ENCODE measurements at places on chromosomes 4 and X. TPM values are rescaled to one million over a fixed set of nuclear protein-coding genes. Genes with fewer than 3 reads are reported as not detected.

- H3K36me3 ChIP-seq = no peaks in the 10 kb centered on the region
- H3K27me3 ChIP-seq = no peaks in the 10 kb centered on the region
- DNase-seq = no peak
These were observed 197.2 kb upstream of the NPY2R start for GRCh38 chr4:155011163-155011780.

- no peaks in the 10 kb centered on the region for H3K36me3 ChIP-seq
- DNase-seq = no peak
- H3K27me3 ChIP-seq = no peaks in the 10 kb centered on the region
- H3K4me1 ChIP-seq = peaks cover 13% of the 10 kb centered on the region
These were observed 26.5 kb downstream of the SPARCL1 start for GRCh38 chr4:87502580-87503238.

The DDIT4L gene
- polyA plus RNA-seq = 14.2 TPM

The PABPC4L gene
- polyA plus RNA-seq = 0.96 TPM

DNA sequence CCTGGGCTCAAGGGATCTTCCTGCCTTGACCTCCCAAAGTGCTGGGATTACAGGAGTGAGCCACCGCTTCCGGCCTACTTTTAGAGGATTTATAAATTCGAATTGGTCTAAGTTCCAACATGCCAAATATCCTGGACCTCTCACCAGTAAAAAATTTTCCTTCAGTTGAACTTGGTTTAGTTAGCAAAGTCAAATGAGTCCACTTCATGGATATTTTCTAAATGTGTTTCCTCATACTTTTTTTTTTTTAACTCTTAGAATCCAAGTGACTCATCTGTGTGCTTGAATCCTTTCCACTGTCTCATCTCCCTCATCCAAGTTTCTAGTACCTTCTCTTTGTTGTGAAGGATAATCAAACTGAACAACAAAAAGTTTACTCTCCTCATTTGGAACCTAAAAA lies 49.7 kb downstream of the RBM47 start:
- no peak overlapping the region for H3K4me3 ChIP-seq
- DNase-seq = peak; percentile 95
- H3K36me3 ChIP-seq = no peaks in the 10 kb centered on the region
- H3K4me1 ChIP-seq = no peaks in the 10 kb centered on the region

- H3K27me3 ChIP-seq = no peaks in the 10 kb centered on the region
- no peaks in the 10 kb centered on the region for H3K36me3 ChIP-seq
- H3K4me1 ChIP-seq = peaks cover 4% of the 10 kb centered on the region
- H3K4me3 ChIP-seq = no peak overlapping the region
- no peak overlapping the region for H3K27ac ChIP-seq
These were observed 34.5 kb upstream of the SCRG1 start for GRCh38 chr4:173433447-173433846.

The DCTD gene
- 182 TPM for polyA plus RNA-seq

DNA sequence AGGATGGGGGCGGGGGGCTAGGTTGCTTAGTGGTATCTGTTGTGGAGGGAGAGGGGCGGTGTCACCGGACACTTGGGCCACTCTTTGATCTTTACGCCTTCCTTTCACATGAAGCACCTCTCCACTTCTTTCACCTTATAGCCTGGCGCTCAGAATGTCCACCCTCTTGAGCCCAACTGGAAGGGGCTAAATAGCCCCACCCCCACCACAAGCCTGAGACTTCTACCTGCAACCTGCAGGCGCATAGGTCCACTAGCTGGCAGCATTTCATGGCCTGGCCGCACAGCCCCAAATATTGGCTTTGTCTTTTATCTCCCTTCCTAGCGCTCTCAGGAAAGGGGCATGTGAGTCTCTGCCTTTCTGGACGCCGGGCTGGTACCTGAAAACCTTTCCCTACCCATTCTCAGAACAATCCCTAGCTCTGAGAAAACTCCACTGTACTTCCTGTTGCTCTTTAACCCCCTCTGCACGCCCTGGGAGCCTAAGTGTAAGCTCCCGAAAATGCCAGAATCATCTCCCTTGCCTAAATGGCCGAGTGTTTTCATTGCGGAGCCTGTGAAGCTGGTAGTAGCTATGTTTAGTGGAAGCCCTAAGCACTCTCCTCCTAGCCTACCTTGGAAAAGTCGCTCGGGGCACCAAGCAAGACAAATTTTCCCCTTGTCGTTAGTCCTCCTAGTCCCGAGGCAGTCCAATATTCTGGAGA lies 1.2 kb upstream of the TRPC5 start:
- H3K27ac ChIP-seq = no peak overlapping the region
- H3K27me3 ChIP-seq = peaks cover 14% of the 10 kb centered on the region
- DNase-seq = no peak
- no peaks in the 10 kb centered on the region for H3K4me1 ChIP-seq
- no peak overlapping the region for H3K4me3 ChIP-seq
- H3K36me3 ChIP-seq = no peaks in the 10 kb centered on the region

DNA sequence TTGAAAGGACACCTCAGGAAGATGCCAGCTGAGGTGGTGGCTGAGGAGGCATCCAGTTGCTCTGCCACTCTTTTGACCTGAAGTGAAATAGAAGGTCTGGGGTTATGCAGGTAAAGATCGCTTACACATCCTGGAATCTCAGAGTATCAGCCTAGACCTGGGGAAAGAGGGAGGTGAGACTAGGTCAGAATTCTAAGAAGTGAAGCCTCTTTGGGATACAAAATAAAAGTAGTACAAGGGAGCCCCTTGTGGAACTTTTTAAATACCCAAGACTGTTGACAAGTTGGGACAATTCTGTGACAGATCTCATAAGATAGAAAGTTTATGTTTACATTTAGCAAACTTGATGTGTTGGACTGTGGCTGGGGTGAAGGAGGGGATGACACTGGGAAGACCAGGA lies 263.1 kb downstream of the SPRY1 start:
- DNase-seq = no peak
- no peaks in the 10 kb centered on the region for H3K4me1 ChIP-seq
- H3K36me3 ChIP-seq = no peaks in the 10 kb centered on the region
- H3K4me3 ChIP-seq = no peak overlapping the region
- no peaks in the 10 kb centered on the region for H3K27me3 ChIP-seq
- H3K27ac ChIP-seq = no peak overlapping the region

- no peaks in the 10 kb centered on the region for H3K27me3 ChIP-seq
- no peaks in the 10 kb centered on the region for H3K36me3 ChIP-seq
These were observed 126.1 kb downstream of the ARHGEF9 start for GRCh38 chrX:63658920-63659319.

DNA sequence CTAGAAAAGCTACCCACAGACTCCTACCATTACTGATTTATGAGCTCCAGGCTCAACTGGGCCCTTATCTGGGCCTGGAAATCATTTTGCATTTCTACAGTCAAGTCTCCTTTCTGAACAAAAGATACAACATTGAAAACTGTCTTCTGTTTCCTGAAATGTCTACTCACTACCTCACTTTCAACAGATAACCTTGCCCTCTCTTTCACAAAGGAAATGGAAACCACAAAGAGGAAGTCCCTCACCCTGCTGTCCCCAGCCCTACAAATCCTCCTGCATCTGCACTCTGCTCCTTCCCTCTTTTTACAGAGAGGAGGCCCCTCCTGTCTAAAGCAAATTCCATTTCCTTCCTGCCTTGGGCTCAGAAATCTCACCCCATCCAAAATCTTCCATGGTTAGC lies 24.8 kb upstream of the CYBB start:
- H3K4me3 ChIP-seq = no peak overlapping the region
- H3K27me3 ChIP-seq = no peaks in the 10 kb centered on the region
- DNase-seq = no peak
- H3K36me3 ChIP-seq = no peaks in the 10 kb centered on the region
- no peak overlapping the region for H3K27ac ChIP-seq

The RTL5 gene
- polyA plus RNA-seq = 4.2 TPM

- no peak for DNase-seq
- no peaks in the 10 kb centered on the region for H3K27me3 ChIP-seq
- H3K27ac ChIP-seq = no peak overlapping the region
- H3K36me3 ChIP-seq = no peaks in the 10 kb centered on the region
- no peaks in the 10 kb centered on the region for H3K4me1 ChIP-seq
These were observed 26.5 kb upstream of the SORCS2 start for GRCh38 chr4:7165874-7166201.

DNA sequence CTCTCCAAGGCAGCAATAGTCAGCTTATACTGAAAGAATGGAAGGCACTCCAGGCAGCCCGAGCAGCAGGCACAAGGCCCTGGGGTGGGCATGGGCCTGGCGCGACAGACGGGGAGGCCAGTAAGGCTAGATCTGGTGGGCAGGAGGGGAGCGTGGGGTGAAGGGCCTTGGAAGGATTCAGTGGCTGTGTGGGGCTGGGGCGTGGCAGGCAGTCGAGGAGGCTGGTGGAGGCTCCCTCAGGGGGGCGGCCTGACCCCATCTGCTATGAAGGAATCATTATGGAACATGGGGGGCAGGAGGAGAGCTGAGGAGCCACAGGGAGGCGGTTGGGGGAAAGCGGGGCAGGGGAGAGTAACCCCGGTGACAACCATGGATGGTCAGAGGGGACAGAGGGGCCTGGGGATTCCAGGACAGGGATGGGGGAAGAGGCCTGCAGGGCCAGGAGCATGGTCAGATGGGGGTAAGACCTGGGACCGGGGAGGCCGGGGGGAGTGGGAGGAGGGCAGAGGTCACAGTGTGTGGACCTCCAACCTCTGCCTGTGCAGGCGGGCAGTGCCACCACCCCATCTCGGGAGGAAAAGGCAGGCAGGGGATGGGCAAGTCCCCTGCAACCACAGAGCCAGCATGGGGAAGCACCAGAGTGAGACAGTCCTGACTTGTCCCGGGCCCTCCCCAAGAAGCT lies 70.3 kb downstream of the ACOX3 start:
- H3K4me3 ChIP-seq = no peak overlapping the region
- H3K27ac ChIP-seq = no peak overlapping the region
- H3K4me1 ChIP-seq = no peaks in the 10 kb centered on the region
- DNase-seq = no peak

DNA sequence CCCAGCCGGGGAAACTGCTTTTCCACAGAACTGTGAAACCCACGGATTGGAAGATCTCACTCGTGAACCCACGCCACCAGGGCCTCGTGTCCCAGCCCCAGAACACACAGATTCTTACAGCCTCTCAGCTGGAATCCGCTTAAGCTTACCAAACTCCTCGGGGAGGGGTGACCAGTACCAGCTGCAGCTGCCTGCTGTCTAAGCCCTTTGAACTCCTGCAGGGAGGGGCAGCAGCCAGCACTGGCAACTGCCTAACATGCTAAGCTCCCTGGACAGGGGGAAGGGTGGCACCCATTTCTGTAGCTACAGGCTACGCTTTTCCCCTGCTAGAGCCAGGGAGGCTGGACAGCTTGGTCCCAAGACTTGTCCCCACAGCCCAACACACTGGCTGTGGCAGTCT lies 38.4 kb downstream of the TBL1X start:
- no peak for DNase-seq
- H3K36me3 ChIP-seq = no peaks in the 10 kb centered on the region

DNA sequence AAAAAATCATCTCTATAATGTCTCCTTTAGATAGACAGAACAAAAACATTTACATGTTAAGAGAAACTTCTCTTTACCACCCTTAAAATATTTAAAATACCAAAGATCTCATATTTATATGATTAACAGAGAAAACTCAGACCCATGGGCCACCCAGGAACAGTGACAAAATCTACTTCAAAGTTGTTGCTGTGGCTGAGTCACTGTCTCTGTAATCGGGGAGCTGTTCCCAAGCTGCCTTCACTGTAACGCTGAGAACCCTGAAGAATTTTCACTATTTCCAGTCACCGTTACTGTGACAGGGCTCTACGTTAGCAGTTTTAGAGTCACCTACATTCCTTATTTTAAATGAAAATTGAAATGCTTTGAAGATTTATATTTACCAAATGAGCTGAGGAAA lies 9.0 kb upstream of the DAPP1 start:
- H3K27me3 ChIP-seq = no peaks in the 10 kb centered on the region
- H3K4me1 ChIP-seq = no peaks in the 10 kb centered on the region
- no peaks in the 10 kb centered on the region for H3K36me3 ChIP-seq
- no peak overlapping the region for H3K4me3 ChIP-seq
- H3K27ac ChIP-seq = no peak overlapping the region

DNA sequence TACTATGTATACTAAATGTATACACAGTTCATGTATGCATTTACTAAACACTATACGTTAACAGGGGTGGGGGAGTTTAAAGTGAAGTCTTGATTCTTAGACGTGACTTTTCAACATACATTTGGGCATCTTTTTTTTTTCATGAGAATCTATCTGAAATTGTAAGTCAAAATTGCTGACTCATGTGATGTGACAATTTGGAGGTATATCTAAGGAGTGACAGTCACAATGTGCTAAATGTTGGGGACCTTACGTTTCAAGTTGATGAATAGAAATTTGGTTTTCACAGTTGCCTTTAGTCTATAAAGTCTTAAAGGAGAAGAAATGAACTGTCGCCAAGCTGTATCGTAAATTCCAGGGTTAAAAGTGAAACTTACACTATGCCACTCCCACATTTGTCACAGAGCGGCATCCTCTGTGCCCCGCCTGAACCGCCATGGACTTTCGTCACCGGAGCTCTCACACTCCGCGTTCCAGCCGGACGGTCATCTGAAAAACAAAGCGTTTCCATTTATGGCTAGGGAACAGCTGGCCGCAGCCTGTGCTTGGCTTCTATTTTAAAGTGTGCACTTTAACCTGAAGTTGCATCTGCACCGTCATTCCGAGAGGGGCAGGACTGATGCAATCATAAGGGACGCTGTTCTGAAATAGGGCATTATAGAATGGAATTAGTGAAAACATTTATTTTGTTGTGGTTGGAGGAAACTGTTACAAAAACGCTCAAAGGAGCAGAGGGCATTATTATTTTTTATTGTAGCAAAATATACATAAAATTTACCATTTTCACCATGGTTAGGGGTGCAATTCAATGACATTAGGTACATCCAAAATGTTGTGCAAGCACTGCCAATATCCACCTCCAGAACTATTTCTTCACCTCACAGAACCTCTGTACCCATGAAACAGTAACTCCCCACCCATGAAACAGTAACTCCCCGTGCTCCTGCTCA lies 30.9 kb downstream of the PDLIM3 start:
- no peak for DNase-seq
- H3K27me3 ChIP-seq = no peaks in the 10 kb centered on the region
- H3K4me3 ChIP-seq = peak overlapping the region; percentile 58
- H3K36me3 ChIP-seq = no peaks in the 10 kb centered on the region

DNA sequence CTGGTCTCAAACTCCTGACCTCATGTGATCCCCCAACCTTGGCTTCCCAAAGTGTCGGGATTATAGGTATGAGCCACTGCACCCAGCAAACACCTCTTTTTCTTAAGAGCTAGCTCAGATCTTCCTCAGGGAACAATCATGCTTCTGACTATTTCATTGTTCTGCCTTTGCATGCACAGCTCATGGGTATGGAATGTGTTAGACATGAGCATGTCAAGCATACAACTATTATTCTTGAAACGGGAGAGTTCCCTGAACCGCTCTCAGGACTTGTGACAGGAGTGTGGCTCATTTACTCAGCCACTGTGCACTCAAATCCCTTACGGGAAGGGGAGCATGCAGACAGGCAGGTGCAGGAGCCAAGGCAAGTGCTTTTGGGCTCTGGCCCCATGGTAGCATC lies 231.7 kb upstream of the TAPT1 start:
- peaks cover 2% of the 10 kb centered on the region for H3K27me3 ChIP-seq
- no peak overlapping the region for H3K27ac ChIP-seq
- no peaks in the 10 kb centered on the region for H3K36me3 ChIP-seq
- H3K4me3 ChIP-seq = no peak overlapping the region
- peak; percentile 68 for DNase-seq

The P2RY4 gene
- not detected for polyA plus RNA-seq

The SPATA18 gene
- polyA plus RNA-seq = 7.2 TPM

- H3K27ac ChIP-seq = no peak overlapping the region
- H3K27me3 ChIP-seq = no peaks in the 10 kb centered on the region
- DNase-seq = no peak
- H3K4me1 ChIP-seq = no peaks in the 10 kb centered on the region
- no peaks in the 10 kb centered on the region for H3K36me3 ChIP-seq
These were observed 10.6 kb upstream of the HSD17B13 start for GRCh38 chr4:87333267-87333666.

Measured in fibroblast of lung (primary cell).